Spleen (tissue), 13 donors: ENCODE measurements at places on chromosomes 12 and 14. TPM values are rescaled to one million over a fixed set of nuclear protein-coding genes. Genes with fewer than 3 reads are reported as not detected.

TMEM132C gene
- total RNA-seq: 0.83 TPM

CEP290 gene
- 14.9 TPM for total RNA-seq

MGP gene
- 33.7 TPM for total RNA-seq

DNA sequence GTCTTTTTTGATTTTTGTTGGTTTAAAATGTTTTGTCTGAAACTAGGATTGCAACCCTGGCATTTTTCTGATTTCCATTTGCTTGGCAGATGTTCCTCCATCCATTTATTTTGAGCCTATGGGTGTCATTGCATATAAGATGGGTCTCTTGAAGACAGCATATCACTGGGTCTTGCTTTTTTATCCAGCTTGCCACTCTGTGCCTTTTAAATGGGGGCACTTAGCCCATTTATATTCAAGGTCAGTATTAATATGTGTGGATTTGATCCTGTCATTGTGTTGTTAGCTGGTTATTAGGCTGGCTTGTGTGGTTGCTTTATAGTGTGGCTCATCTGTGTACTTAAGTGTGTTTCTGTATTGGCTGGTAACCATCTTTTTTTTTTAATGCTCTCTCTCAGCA is 139.6 kb downstream of the CEP83 start:
- no peak for DNase-seq
